ENCODE measurements at places on chromosomes 1 and 21.

DNA sequence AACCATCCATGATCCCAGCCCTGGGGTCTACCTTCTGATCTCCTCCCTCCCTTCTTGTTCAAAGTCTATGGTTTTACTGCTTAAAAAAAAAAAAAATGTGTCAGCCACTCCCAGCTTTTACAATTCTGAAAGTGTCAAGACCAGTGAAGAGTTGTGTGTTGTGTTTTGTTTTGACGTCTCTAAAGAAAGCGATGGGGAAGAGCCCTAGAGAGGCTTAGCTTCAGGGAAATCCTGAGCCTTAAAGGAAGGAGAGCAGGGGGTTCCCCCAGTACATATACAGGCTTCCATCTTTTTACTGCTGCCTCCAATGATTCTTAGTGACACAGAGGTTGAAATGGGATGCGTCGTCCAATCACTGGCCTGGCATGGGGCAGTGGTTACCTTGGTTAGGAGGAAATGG, 13.9 kb upstream of the FMOD start:
- no peak for DNase-seq

DNA sequence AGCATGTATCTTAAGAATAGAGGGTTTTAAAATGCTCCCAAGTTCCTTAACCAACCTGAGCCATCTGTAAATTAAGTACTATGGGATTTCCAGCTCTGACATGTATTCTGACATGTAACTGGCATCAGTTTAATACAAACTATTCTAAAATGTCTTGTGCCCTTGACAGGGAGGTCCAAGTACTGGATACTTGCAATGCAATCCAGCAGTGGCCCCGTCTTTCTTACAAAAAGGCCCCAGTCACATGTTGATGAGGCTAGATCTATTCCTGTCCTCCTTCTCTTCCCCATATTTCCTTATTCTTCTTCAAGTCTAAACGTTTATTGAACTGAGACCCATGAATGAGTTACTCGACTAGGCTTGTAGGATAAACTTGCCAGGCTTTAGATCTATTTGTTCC, 46.4 kb downstream of the MRPL39 start:
- DNase-seq, result no peak

DNA sequence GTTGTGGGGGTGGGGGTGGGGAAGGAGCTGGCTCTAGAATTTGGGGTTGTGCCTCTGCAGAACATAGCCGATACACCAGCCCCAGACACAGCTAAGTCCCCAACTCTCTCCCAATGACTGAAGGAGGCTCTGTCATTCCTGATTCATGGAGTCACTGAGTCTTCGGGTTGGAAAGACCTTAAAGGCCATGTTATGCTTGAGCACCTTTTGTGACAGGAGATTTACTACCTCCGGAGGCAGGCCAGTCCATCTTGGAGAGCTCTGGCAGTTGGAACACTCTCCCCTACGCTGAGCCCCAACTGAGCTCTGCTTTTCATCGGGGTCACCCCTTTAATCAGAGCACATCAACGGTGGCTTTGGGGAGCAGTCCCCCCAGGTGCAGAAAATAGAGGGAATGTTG, 284.4 kb upstream of the GJB5 start:
- DNase-seq, result no peak

GRCh38 chr21:16108561-16109075, 378.8 kb downstream of the USP25 start:
- DNase-seq, result no peak

DNA sequence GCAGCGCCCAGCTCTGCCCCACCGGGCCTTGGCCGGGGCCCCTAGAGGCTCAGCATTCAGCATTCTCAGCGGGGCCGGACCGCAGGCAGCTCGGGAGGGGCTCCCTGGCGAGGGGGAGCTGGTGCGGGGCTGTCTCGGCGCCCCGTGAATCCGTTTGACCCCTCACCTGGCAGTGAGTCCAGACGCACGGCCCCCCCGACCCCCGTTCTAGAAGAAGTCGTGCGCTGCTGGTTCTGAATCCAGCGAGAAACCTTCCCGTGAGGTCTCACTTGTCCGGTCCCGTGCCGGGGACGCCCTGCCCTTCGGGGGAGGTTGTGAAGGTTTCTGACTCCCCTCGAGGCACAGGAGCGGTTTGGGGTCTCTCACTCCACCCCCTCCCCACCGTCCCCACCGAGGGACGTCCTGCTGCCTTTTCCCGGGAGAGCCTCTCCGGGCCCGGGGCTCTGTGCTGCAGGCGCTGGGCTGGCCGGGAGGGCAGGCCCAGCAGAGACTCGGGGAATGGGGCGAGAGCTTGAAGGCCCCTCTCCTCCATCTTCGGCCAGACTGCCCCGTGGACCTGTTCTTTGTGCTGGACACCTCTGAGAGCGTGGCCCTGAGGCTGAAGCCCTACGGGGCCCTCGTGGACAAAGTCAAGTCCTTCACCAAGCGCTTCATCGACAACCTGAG, 655 bp downstream of the COL6A1 start:
- no peak for DNase-seq

DNA sequence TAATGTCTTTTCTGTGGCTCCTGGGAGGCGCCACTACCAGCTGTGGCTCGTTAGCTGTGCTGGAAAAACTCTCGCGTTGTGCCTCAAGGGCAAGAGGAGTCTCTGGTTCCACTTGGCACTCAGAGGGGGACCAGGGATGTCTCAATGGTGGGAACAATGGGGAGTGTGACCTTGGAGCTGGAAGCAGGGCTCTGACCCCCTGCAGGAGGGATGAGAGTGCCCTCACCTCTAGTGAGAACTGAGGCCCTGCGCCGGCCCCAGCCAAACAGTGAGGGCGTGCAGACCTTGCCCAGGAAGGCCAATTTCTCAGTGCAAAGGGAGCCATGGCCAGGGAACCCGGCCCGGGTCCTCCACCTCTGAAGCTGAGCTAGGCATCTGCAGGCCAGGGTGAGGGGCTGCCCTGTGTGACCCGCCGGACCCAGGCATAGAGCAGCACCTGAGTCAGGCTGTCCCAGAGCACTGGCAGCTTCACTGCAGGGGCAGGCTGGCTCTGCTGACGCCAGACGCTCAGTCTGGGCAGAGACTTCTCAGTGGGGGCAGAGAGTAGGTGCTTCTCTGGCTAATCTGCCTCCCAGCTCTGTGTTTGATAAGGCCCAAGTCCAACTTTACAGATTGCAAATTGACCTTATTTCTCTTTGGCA, 1.8 kb downstream of the RD3 start:
- DNase-seq, result no peak

DNA sequence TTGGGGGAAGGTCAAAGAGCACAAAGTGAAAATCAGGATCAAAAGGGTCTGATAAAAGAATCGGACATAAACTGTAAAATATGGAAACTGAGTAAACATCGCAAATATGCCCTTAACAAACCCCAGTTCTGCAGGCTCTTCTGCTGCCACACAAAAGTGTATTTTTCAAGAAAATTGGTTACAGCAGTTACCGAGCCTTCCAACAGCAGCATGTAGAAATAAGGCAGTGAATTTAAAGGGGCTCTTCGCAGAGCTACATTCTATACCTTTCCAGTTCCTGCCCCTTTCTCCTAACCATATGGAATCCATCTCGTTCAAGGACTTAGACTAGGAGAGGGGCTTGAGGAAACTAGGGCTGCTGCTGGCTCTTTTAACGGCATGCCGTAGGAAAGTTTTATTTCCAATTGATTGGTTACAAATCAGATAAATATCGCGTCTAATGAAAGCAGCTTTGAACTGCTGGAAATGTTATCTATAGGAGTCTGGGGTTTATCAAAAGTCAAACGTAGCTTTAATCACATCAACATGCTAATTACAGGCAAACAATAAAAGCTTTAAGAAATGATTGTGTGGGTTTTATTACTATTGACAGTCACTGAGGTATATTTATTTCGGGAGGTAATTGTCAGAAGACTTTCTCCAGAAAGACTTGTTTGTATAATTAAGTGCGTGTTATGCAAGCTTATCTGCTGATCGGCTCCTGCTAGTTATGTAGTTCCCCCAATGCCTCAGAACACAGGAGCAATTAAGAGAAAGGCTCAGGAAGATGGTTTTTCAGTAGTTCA, 59.1 kb downstream of the GORAB start:
- DNase-seq, result no peak

- DNase-seq, result no peak
Observed at GRCh38 chr1:56931686-56932085, 34.1 kb downstream of the C8B start.

GRCh38 chr1:246769306-246769705, 45.1 kb downstream of the SCCPDH start:
- DNase-seq, result no peak

DNA sequence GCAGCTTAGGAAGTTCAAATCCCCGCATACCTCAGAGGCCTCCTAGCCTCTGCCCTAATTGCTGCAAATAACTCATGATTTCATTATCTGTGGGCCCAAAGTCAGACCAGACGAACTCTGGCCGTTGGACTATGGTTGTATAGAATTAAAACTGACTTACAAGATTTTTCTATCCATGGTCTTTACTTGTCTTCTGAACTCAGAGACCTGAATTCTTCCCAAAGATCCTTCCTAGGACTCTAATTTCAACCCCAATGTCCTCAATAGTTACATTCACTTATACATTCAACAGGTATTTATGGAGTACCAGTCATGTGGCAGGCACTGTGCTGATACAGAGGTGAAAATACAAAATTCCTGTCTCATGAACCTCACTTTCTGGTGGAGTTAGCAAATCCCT, 182.4 kb upstream of the UBE2U start:
- DNase-seq, result no peak

DNA sequence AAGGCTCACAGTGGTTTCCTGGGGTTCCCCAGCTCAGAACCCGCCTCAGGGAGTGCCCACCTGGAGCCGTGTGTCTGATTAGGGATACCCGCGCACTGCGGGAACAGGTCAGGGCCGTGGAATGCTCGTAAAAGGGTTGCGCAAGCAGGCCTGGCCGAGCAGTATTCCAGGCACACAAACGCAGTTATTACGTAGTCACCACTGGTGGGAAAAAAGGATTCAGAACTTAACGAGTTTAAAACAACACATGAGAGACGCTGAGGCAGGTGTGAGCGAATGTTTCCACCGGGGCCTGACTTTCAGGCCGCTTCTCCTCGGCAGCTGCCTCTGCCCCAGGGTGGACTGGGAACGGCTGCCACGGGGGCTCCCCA, 18.2 kb downstream of the PLCH2 start:
- peak; percentile 60 for DNase-seq

GRCh38 chr1:236753964-236754363, 41.1 kb upstream of the MTR start:
- DNase-seq, result no peak

GRCh38 chr1:5843521-5844096, 148.6 kb downstream of the NPHP4 start:
- DNase-seq, result no peak

DNA sequence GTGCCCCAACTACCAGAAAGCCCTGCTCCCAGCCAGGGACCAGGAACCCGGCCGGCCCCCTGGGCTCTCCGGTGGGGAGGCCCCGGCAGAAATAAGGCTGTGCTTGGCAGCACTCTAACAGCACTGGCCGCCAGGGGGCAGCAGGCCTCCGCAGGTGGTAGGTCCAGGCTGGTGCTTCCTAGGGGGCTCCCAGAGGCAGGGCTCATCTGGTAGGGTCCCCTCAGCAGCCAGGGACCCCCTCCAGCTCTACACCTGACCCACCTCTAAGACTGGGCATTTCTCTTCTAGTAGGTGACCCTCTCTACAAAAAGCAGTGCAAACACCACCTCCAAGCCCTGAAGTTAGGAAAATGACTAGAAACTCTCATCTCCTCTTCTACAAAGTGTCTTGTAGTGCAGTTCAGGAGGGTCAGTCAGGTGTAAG, 85.6 kb downstream of the STUM start:
- peak; percentile 66 for DNase-seq

GRCh38 chr1:6071219-6071618, 25.5 kb downstream of the KCNAB2 start:
- no peak for DNase-seq

DNA sequence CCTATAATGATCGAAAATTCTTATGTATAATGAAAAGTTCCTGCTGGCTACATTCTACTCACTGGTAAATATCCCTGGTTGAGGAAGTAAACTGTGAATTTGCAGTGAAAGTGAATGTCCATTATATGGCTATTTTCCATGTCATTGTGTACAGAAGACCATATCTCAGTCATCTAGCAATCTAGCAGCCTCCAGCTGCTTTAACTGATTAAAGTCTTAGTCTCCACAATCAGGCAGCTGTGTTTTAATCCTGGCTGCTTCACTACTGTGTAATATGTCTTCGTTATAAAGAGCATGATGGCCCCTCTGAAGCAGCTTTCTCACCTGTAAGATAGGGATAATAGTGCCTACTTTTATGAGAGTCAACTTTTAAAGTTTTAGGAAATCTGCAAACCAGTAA, 11.4 kb downstream of the CLCA2 start:
- DNase-seq, result no peak

- DNase-seq, result no peak
Observed at GRCh38 chr1:89129911-89130310, 4.0 kb upstream of the GBP2 start.

GRCh38 chr1:245129319-245130240, 25.2 kb upstream of the KIF26B start:
- no peak for DNase-seq

- peak; percentile 40 for DNase-seq
Observed at GRCh38 chr1:183180634-183181056, 5.4 kb upstream of the LAMC2 start.

Data from H54 (cell line).